ENCODE measurements at places on chromosomes 2 and 18.

- no peak for DNase-seq
Observed at GRCh38 chr2:39127973-39128372, 7.1 kb upstream of the SOS1 start.

DNA sequence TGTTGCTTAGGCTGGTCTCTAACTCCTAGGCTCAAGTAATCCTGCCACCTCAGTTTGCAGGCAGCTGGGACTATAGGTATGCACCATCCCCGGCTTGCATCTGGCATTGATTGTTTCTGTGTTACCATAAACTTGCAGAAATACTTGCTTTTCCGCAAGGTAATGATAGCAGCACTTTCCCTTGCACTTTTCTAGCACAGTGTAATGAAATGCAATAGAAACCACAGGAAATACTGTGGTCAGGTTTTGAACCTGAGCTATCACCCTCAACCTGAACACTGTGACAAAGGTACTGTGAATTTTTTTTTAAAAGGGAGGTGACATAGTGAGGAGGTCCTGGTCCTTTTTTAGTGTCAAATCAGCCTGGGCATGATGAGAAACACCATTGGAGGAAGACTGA lies 38.3 kb downstream of the DHRS9 start:
- DNase-seq = no peak

DNA sequence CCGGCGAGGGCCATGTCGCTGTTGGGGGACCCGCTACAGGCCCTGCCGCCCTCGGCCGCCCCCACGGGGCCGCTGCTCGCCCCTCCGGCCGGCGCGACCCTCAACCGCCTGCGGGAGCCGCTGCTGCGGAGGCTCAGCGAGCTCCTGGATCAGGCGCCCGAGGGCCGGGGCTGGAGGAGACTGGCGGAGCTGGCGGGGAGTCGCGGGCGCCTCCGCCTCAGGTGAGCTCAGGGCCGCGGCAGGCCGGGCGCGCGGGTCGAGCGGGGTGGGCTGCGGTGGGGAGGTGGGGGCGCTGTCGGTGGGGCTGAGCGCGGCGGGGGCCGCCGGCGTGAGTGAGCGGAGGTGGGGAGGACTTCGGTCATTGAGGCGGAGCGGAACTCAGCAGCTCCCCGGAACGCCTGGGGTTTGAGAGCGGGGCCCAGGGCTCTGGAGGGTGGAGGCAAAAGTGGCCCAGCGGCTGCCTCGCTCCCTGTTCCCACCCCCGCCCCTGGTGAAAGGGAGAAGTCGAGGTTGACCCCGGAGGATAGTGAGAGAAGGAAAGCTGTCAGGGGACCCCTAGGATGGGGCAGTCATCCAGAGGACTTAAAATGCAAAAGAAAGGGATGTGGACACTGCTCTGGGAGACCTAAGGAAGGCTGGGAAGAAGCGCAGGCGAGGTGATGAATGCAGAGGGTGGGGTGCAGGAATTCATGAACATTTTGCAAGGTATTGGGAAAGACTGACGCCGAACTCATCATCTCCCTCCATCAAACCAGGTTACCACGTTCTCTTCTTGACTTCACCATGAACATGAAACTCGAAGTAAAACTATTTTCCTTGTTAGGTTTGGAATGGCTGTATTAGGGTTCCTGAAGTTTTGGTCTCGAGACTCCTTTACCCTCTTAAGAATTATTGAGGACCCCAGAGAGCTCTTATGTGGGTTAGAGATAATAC lies 633 bp downstream of the MALT1 start:
- peak; percentile 18 for DNase-seq

- no peak for DNase-seq
Observed at GRCh38 chr2:15984368-15985255, 44.3 kb downstream of the MYCN start.

DNA sequence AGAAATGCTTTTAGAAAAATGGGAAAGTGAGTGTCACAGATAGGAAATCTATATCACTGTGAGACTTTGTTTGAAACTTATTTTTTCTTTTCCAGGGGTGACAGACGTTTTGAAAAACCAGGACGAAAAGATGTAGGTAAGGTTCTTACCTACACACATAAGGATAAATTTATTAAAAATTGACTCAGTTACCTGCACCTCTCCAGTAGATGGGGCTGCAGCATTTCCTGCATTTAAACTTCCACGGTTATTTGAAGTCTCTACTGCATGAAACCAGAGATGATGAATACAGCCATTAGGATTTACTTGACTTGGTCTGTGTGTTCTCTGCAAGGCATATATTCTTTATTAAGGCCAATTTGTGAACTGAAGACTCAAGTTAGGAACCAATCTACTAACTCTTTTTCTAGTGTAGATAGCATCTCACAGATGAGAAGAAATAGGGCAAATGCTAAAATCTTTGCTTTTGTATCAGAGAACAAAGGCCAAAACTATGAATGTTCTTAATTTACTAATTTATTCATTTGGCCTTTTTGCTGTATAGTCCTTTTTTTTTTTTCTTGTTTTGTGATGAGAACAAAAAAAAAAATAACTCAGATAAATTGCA lies 15.0 kb downstream of the KCNJ13 start:
- DNase-seq = no peak

- DNase-seq = no peak
Observed at GRCh38 chr2:122822319-122822718, 1066.9 kb downstream of the TSN start.

- no peak for DNase-seq
Observed at GRCh38 chr2:168231609-168232241, 15.7 kb downstream of the STK39 start.

- no peak for DNase-seq
Observed at GRCh38 chr18:77146249-77147080, 13.9 kb upstream of the MBP start.

- no peak for DNase-seq
Observed at GRCh38 chr2:232113821-232114220, 152.3 kb downstream of the DIS3L2 start.

- peak; percentile 62 for DNase-seq
Observed at GRCh38 chr2:172931918-172932520, 143.6 kb upstream of the MAP3K20 start.

GRCh38 chr18:37383036-37383785 lies 182.4 kb downstream of the CELF4 start:
- peak; percentile 52 for DNase-seq

- no peak for DNase-seq
Observed at GRCh38 chr2:99734236-99734635, 244.4 kb upstream of the REV1 start.
